ENCODE measurements at places on chromosomes 3 and 15. TPM values are rescaled to one million over a fixed set of nuclear protein-coding genes. Genes with fewer than 3 reads are reported as not detected.

- DNase-seq, result no peak
These were observed 116.6 kb upstream of the ROBO1 start for GRCh38 chr3:79884354-79884753.

DNA sequence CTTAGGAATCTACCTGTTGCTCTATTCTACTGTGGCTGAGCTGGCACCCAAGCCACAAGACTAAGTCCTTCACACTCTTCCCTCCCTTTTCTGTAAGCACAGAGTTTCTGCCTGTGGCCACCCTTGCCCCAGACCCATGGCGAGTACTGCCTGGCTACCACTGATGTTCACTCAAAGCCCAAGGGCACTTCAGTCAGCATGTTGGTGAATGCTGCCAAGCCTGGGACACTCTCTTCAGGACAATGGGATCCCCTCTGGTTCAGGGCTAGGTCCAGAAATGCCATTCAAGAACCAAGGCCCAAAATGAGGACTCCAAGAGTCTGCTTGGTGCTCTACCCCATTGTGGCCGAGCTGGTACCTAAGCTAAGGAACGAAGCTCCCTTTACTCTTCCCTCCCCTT is 184.2 kb downstream of the FGF12 start:
- no peak for DNase-seq

- peak; percentile 39 for DNase-seq
These were observed 581 bp downstream of the SH3BP5 start for GRCh38 chr3:15331606-15332404.

- no peak for DNase-seq
These were observed 360.8 kb upstream of the PROK2 start for GRCh38 chr3:72145506-72146380.

- DNase-seq, result no peak
These were observed 106.5 kb upstream of the CRBN start for GRCh38 chr3:3286014-3286413.

DNA sequence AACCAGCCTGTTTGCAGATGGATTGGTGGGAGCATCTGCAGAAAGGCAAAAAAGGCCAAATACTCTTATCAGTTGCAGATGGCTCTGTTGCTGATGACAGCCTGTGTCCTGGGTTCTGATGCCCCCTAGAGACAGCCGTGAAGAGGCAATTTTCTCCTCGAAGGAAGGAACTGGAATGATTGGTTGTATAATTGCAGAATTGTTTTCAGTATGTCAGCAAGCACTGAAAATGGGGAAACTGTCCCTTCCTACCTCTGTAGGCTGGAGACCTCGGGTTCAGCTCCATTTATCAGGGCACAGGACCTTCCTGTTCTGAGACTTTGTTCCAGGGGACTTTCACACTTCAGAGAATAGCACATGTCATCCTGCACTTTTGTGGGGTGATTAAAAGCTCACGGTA is 103.0 kb downstream of the PGPEP1L start:
- no peak for DNase-seq

GRCh38 chr3:123660900-123661299 is 76.0 kb upstream of the HACD2 start:
- DNase-seq, result no peak

DNA sequence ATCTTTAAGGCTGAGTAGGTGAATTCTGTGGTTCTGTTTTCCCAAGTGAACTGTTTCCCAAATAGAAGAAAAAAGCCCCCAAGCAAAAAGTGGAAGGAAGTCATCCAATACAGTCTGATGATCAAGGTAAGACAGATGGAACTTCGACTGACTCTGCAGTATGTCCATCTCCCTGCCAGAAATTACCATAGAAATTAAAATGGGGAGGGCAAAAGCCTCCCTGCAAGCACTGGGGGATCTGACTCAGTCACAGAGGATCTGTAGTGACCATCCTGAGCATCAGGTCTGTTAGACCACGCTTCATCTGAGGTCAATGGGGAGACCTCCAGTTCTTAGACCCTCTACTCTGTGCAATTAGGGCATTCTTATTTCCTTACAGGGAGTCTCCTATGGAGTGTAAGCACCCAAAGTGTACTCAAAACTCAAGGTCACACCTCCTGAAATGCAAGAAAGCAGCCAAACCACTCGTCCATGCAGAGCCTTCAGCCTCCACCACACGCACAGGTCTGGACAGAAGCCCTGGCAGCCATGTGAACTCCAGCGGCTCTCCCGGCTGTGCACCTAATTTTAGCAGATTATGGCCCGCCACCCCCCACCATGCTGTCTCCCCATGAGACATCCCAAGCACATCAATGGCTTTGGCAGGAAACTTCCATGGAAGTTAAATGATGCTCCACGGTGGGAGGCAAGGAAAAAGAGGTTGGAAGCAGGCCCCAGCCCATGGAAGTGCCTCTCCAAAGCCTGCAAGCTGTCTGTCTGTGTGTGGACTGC is 348.7 kb downstream of the NTRK3 start:
- no peak for DNase-seq

- DNase-seq, result no peak
These were observed 699.5 kb upstream of the CFAP20DC start for GRCh38 chr3:59749291-59749690.

GRCh38 chr15:25541228-25541627 is 102.4 kb upstream of the UBE3A start:
- DNase-seq, result no peak

DNA sequence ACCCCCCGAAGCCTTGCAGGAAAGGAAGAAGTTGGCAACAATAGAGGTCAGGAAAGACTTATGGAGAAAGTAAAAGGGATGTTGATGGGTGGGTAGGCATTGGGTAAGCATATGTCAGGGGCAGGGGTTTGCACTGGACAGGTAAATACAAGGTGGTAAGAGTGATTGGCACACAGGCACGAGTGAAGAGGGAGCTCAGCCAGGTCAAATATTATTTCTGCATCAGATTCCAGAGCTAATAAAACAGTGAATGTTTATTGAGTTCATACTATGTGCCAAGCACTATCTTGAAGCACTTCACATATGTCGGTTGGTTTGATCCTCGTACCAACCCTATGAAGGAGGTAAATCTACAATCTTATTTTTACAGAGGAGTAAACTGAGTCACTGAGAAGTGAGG is 6.6 kb downstream of the CLSTN2 start:
- no peak for DNase-seq

The JMJD7 gene
- 75.0 TPM for total RNA-seq

The CSPG5 gene
- total RNA-seq, result 0.42 TPM

The PDHB gene
- 58.6 TPM for total RNA-seq

The SNTN gene
- not detected for total RNA-seq

The RBP2 gene
- not detected for total RNA-seq
